ENCODE measurements at places on chromosomes 13 and 19. TPM values are rescaled to one million over a fixed set of nuclear protein-coding genes. Genes with fewer than 3 reads are reported as not detected.
A peak's percentile ranks its signal among the peaks of the same experiment; 100 is the strongest.

Gene ELSPBP1
- not detected for total RNA-seq

Gene IRF2BP1
- total RNA-seq, result 20.0 TPM

DNA sequence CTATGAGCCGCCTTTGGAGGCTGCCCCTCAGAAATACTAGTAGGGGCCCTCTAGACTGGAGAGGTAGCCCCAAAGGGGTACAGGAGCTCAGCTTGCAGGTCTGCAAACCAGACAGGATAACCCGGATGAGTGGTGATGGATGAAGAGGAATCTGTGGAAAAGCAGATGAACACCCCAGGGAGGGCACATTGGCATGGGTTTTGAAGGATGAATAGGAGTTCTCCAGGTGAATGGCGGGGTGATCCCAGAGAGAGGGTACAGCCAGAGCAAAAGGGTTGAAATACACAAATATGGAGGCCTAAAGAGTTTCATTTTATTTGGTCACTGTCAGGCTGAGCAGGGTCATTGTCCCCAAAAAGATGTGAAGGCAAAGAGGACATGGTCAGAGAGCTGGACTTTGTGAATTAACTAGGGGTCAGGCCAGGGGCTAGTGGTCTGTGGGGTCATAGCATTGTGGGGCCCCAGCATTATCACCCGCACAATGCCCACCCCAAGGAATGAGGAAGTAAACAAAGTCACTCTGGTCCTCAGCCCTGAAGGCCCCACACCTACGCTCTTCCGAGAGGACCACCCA lies 4.8 kb downstream of the NR2F6 start:
- DNase-seq, result no peak

Gene LRRC4B
- total RNA-seq, result 1.0 TPM

DNA sequence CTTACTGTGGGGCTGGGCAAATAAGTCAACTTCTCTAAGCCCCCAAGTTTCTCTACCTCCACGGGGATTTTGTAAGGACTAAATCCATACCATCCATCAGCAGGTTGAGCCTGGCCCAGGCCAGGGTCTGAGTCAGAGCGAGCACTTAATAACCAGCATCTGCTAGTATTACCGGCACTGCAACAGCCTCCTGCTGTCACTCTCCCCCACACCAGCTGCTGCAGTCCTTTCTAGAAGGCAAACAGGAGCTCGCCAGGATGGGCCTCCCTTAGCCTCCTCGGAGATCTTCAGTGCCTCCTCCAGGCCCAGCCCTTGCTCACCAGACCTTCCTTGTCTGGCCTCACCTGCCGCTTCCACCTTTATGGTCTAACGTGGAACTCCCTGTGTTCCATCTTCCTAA lies 3.2 kb downstream of the NAPA start:
- no peak for DNase-seq

GRCh38 chr13:44439452-44440024 lies 65.9 kb downstream of the SERP2 start:
- no peak for DNase-seq

GRCh38 chr13:85194482-85194881 lies 604.7 kb downstream of the SLITRK6 start:
- no peak for DNase-seq

GRCh38 chr13:52061587-52061986 lies 37.1 kb downstream of the UTP14C start:
- no peak for DNase-seq

DNA sequence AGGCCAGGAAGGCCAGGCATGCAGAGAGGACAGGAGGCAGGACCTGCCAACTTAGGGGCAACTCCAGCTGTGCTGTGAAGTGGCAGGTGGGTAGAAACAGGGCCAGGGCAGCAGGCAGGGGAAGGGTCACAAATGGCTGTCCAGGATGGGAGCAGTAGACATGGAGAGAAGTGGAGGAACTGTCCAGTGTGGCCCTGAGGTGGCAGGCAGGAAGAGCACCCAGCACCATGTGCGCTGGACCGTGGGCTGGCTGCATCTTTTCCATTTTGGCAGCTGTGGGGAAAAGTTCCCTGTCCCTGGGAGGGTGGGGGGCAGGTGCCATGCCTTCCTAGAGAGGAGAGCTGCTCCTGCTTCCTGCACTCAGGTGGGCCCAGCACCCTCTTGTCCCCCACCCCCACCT lies 13.8 kb downstream of the DEDD2 start:
- no peak for DNase-seq

Gene LENG9
- 1.1 TPM for total RNA-seq

Gene TRPM4
- total RNA-seq, result 24.8 TPM

- no peak for DNase-seq
These were observed 28.4 kb upstream of the LATS2 start for GRCh38 chr13:21089830-21090229.

DNA sequence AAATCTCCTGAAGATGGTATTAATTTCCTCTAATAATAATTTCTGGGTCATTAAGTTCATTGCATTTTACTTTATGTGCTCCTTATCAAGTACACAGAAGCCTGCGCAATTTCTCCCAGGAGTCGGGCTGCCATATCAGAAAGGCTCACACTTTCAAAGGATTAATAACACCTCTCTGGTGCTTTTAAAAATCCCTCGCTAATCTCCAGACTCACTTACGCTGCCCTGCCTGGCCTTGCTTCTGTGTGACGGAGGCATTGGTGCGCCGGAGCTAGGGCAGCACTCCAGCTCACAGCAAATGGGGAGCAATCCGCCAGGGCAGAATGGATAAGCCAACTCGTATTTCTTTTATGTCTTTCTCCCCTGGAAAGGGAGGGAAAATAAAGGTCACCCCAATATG lies 300.8 kb downstream of the EFNB2 start:
- no peak for DNase-seq

DNA sequence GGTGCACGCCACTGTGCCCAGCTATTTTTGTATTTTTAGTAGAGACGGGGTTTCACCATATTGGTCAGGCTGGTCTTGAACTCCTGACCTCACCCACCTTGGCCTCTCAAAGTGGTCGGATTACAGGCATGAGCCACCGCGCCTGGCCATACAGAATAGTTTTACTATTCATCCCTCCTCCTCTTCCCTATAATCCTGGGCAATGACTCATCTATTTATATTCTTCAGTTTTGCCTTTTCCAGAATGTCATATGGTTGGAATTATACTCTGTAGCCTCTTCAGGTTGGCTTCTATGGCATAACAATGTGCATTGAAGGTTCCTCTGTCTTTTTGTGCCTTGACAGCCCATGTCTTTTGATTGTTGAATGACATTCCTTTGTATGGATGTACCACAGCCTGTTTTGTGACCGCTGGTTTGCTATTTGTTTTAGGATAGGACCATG lies 22.2 kb upstream of the LRP3 start:
- DNase-seq, result no peak

Gene HTR2A
- total RNA-seq, result not detected

GRCh38 chr19:12763100-12763499 lies 11.5 kb downstream of the BEST2 start:
- DNase-seq, result peak; percentile 83

DNA sequence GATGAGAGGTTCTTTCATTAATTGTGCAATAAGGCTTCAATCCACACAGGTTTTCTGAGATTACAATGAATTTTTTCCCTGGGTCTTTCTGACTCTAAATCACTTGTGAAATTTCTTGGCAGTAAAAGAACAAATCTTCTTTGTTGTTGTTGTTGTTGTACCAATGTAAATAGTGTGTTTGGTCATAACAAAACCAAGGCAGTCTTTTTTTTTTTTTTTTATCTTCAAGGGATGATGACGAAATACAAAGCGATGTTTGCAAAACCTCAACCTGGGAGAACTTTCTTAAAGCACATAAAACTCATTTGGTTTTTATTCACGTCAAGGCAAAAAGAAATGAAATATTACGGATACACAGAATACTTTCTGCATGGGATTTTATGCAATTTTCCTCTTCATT lies 462.0 kb downstream of the LIG4 start:
- no peak for DNase-seq

Gene IL12RB1
- total RNA-seq, result 0.75 TPM

- DNase-seq, result no peak
These were observed 161.6 kb downstream of the PAN3 start for GRCh38 chr13:28299916-28300315.

Gene ZNF93
- 1.2 TPM for total RNA-seq

GRCh38 chr13:44484562-44485138 lies 91.5 kb downstream of the TSC22D1 start:
- DNase-seq, result no peak

DNA sequence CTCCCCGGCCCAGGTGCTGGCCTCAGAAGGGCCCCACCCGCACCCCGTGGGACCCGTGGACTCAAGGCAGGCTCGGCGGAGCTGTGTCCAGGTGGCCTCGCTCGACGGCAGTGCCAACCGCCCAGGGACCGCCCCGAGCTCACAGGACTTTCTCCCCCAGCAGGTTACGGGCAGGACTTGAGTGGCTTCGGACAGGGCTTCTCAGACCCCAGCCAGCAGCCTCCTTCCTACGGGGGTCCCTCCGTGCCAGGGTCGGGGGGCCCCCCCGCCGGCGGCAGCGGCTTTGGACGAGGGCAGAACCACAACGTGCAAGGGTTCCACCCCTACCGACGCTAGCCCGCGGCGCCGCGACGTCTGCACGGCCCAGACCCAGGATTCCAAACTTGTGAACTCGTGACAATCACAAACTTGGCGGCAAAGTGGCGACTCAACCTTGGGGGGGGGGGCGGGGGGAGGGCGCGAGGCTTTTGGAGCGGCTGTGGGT lies 3.6 kb upstream of the RPS15 start:
- DNase-seq, result no peak

DNA sequence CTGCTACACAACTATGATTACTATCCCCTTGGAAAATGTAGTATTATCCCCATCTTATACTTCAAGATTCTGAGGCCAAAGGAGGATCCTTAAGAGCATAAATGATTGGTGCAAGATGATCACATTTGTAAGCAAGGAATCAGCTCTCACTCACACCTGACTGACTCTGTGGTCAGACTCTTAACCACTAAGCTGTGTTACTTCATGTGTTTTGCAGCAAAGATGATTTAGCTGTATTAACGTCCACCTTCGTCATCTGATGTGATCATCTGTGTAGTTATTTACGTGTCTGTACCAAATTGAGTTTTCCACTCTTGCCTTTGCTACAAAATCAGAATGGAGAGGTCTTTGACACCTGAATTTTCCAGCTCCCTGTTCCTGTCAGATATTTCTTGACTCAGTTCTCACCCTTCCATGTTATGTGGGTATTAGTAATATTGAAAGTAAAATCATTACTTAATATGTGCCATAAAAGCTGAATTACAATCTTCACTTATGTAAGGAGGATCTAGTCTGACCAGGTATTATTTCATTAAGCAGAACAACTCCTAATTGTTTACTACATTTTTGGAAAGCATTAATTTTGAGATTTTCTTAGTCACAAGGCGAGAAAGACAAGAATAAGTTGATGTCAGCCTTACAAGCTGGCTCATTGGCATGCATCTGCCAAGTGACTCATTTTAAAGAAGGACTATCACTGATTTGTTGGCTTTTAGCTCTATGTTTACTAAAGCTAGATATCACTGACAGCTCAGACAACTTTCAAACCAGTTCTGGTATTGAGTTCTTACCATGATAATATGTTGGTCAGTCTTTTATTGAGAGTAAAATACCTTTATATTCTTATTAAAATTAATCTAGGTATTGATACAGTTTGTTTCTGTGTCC lies 1279.8 kb upstream of the PCDH9 start:
- no peak for DNase-seq

DNA sequence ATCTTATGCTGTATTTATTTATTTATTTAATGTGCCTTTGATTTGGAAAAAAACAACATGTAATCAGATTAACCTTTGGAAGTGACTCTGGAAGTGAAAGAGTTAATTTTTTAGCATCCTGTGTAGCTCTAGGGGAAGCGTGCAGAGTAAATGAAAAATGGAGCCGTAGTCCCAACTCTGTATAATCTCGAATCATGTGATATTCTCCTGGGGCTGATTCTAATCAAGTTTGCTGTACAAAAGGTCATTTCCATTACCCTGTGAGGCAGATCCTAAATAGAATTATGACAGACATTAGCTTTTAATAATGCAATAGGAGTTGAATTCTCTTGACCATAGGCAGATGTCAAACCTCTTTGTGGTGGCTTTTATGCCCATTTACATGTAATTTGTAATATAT lies 238.6 kb upstream of the CSNK1A1L start:
- no peak for DNase-seq

Gene SHANK1
- 0.40 TPM for total RNA-seq

Gene HPN
- 5.6 TPM for total RNA-seq

DNA sequence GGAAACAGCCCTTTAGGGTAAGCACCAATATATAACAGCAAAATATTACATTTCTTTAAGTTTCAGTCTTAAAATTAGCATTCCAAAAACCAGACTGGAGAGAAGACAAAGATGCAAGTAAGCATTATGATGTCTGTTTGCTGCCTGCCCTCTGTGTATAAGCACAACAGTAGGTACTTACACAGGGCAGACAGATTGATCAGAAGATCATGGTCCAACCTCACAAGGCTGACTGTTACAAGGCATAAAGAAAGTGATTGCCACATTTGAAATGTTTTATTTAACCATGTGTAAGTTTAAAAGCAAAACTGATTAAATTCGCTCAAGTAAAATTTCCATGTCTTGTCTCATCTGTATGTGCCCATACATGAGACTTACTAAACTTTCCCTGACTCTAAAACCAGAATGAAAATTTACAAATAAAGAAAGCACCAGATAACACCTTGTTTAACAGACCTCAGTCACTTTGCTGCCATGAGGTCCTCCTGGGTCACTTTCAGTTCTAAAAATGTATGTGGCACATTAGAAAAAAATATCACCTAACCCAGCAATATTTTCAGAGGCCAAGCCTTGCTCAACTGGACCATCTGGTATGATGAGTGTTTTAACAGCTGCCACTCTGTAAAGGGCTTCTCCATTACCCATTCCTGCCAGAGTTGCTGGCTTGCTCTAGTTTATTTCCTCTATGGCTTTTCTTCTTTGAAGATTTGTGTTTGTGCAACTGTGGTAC lies 297.0 kb downstream of the RBM26 start:
- DNase-seq, result no peak

DNA sequence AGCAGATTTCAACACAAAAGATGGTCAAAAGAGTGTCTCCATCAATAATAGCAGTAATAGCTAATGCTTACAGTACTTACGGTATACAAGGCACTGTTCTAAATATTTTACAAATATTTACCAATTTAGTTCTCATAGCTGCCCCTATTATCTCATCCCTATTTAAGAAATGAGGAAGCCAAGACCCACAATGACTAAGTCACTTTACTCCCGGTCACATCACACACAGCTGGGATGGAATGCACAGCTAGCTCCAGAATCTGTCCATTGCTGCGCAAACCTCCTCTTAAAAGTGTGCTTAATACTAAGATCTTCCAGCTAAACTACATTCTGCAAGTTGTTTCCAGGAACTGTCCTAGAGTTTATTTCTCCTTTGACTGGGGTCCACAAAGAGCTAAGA lies 63.4 kb downstream of the RAP2A start:
- DNase-seq, result no peak

GRCh38 chr13:40254394-40254793 lies 412.0 kb downstream of the FOXO1 start:
- no peak for DNase-seq

Gene NOVA2
- total RNA-seq, result 3.7 TPM
